Lower leg skin (tissue), 4 donors: ENCODE measurements at places on chromosomes 6 and 20. TPM values are rescaled to one million over a fixed set of nuclear protein-coding genes. Genes with fewer than 3 reads are reported as not detected.

GRCh38 chr6:97586344-97586743 lies 303.3 kb upstream of the MMS22L start:
- DNase-seq, result no peak

GRCh38 chr6:24838081-24838480 lies 39.4 kb upstream of the ARMH2 start:
- no peak for DNase-seq

DNA sequence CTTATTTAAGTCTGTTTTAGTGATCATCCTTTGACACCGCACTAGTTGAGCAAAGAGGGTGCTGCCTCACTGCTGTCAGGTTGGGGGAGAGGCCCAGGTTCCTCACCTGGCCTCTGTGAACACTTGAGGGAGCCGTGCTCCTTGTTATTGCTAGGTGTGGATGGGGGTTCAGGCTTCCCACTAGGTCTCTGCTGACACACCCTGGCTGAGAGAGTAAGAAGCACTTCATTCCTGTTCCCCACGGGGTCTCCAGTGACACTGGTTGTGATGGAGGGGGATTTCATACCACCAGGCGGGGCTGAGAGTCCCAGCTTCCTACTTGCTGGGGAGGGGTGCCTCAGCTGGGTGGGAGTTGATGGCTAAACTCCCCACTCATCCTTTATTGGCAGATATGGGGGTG lies 11.1 kb upstream of the NOTCH4 start:
- no peak for DNase-seq

GRCh38 chr20:50663095-50663821 lies 28.1 kb downstream of the RIPOR3 start:
- no peak for DNase-seq

GRCh38 chr6:148364056-148364824 lies 21.6 kb downstream of the SASH1 start:
- no peak for DNase-seq

DNA sequence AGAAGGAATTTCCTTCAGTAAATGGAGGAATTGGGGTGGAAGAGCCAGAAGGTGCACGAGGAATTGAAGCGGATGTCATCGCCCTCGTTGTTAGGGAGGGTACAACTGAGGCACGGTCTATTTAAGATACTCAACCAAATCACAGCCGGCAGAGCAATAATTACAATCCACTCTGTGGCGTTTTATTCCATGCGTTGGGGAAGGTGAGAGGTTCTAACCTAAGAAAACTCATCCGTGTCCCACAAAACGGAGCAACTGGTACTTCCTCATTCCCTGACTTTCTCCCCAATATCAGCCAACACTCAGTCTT lies 802 bp upstream of the RRBP1 start:
- DNase-seq, result no peak

DNA sequence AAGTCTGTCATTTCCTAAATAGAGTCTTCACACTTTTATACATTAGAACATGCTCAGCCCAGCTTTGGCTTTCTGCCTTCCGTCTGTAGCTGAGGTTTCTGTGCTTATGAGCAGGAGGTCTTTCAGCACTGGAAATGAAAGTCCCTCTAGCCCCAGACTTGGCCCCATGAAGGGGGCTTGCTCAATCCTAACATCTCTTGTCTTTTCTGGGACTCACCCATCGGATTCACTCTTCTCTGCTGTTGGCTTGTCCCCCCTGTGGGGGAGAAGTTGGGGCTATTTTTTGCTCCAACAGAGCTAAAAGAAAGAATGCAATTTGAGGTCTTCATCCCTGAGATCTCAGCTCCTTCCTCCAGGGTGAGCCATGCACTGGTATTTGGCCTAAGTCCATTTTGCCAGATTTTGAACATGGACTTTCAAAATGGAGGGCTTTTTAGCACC lies 177.7 kb downstream of the MRPL14 start:
- DNase-seq, result no peak

GRCh38 chr6:94645191-94645590 lies 932.1 kb upstream of the MANEA start:
- DNase-seq, result no peak

DNA sequence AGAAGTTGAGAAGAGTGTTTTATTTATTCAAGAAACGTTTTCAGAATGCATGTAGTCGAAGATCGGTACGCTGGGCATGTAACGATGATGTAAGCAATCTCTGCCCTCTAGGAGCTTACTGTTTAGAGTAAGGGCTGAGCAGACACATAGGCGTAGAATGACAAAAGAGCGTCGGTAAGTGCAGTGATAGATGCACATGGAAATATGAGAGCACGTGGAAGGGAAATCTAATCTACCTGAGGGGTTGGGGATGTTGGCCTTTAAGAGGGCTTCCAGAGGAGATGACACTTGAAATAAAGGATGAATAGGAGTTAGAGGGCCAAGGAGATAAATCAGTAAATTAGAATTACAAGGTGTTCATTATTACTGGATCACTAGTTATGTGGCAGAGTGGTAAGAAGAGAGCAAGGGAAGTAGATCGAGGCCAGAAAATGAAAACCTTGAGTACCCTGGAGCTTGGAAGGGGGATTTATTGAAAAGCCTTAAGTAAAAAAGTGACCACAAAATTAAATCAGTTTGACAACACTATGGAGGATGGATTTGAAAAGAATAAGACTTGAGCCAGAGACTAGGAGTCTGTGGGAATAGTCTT lies 782 bp downstream of the TRMT11 start:
- DNase-seq, result no peak

GRCh38 chr6:113271437-113271836 lies 585.7 kb upstream of the MARCKS start:
- DNase-seq, result no peak

- DNase-seq, result no peak
Observed at GRCh38 chr6:4291453-4292403, 156.4 kb upstream of the ECI2 start.

DNA sequence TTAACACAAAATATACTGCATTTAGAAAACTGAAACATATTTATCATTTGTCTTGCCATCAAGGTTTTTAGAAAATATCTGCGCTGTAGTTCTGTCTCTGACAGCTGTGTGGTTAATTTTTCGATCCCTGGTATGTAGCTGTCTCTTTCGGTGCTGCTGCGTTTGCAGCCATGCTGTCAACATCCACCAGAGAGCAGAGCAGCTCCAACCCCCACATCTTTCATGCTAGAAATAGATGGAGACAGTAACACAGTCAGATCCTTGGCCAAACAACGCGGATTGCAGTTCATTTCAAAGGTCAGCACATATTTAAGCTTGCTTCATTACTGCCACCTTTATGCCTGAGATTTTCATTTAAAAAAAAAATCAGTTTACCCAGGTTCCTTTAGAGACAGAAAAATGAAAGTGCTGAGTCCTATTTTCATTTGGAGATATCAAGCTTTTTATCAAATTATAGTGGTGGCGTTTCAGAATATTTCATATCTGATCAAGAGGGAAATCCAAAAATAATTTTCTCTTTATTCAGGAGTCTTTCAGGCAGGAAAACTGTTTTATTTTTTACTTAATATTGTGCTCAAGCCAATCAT lies 157.7 kb upstream of the MMS22L start:
- no peak for DNase-seq

DNA sequence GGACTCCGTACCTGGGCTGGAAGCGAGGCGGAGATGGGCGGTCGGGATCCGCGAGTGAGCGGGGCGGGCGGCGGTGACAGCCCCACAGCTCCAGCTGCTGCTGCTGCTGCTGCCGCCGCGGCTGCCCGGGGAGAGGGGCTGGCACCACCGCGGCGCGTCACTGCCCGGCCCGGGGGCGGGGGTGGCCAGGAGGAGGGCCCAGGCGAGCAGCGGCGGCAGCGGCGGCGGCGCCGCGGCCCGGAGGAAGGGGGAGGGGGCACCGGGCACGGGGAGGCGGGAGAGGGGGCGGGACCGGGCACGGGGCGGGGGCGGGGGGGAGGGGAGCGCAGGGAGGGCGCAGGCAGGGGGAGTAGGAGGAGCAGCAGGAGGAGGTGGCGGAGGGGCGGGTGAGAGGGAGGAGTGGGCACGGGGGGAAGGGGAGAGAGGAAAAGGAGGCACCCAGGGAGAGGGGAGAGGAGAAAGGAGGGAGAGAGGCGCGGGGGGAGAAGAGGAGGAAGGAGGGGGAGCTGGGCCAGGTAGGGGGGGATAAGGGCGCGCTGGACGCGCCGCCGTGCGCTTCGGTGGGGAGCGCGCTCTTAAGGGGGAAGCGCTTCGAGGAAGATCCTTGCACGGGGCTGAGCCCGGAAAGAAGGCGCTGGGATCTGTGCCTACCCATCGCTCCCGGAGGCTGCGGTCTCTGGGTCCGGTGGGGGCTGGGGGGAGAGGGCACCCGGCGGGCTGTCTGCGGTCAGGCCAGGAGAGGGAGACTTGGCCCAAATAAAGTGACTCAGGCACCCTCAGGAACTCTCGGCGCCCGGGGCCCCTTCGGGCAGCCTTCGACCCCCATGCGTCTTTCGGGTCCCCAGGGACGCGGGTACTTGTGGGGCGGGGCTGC lies 101.5 kb downstream of the NOL4L start:
- peak; percentile 91 for DNase-seq

DNA sequence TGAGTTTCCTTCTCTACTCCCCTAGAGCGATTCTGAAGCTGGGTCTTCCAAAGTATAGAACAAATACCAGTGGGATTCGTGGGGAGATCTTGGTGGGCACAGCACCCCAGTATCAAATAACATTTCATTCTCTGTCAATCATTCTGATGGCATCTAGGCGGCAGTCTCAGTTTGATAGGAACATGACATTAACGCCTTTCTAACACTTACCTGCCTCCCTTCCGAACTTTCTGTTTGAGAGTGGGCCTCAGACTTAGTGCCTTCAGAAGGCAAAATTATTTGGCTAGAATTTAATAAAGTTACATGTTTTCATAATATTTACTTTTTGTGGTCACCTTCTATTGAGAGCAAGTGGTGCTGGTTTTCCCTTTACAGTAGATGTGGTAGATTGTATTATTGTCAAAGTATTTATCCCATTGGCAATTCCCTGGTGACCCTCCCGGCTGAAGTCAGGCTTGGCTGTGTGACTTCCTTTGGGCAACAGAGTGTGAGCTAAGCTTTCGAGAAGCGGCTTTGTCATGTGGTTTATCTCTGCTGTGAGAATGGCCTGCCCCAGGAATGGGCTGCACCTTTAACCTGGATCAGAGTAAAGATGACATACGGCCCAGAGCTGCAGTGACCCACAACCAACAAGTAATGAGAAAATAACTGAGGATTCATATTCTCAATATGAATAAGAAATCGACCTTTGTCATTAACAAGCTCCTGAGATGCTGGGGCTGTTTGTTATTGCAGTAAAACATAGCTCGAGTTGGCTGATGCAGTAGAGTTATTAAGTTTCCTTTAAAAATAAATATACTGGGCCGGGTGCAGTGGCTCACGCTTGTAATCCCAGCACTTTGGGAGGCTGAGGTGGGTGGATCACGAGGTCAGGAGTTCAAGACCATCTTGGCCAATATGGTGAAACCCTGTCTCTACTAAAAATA lies 45.2 kb upstream of the PTPN1 start:
- DNase-seq, result no peak

- DNase-seq, result no peak
Observed at GRCh38 chr6:116877743-116878142, 701 bp downstream of the RFX6 start.

DNA sequence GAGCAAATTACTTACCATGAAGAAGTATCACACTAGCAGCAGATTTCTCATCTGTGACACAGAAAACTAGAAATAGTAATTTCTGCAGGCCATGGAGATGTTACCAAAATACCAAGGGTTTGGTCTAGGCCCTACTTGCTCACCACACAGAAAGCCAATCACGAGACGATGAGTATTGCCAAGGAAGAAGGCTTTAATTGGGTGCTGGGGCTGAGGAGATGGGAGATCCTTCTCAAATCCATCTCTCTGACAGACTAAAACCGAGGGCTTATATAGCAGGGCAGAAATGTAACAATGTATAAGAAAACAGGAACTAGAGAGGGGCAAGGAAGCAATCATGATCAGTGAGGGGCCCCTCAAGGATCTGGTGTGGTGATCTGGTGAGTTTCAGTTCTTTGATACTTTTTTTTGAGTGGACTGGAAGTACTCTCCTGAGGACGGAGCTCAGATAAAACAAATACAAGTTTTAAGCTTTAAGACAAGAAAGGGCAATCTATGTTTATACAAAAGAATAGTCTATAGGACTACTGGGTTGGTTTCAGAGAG lies 40.9 kb downstream of the RNF182 start:
- no peak for DNase-seq

GRCh38 chr20:37235065-37235464 lies 26.5 kb downstream of the GHRH start:
- peak; percentile 3 for DNase-seq

GRCh38 chr20:14331646-14332045 lies 5.8 kb downstream of the FLRT3 start:
- DNase-seq, result no peak

DNA sequence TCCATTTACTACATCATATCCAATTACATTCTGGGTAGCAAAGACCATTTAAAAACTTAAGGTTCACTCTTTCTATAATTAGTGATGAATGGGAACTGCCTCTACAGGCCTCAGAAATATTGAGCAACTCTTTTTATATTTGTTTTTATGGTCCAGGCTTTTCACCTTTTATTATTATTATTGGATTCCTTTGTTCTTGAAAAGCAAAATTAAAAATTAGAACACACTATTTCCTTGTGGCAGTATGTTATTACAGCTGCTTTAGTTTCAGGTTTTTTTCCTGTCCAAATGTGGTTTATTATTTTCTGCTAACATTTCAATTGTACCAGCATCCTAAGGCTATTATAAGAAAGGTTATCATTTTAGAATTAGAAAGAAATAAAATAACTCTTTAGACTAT lies 150.1 kb downstream of the FARS2 start:
- no peak for DNase-seq

DNA sequence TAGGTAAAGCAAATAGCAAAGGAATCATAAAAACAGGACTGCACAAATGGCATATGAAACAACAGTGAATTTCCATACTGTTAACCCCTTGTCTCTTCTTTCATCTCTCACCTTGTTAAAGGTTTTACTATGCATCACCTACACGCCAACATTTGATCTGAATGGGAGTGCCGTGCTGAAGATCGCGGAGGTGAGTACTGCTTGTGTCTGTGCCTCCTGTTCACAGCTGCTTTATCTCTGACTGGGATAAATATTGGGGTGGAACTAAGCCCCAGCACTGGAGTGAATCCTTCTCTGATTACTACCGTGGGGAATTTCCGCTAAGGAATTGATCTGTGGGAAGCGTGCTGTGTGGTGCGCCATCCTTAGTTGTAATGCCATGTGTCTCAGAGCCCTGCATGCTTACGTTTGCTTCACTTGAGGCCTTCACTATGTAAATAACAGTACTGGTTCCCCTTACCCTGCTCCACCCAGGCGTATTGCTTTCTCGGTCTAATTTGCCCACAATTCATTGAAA lies 11.4 kb upstream of the PBOV1 start:
- DNase-seq, result no peak

- DNase-seq, result peak; percentile 86
Observed at GRCh38 chr6:107458672-107459282, 587 bp downstream of the PDSS2 start.

- DNase-seq, result peak; percentile 69
Observed at GRCh38 chr6:34757687-34758274, 476 bp downstream of the SNRPC start.

GRCh38 chr6:156427345-156427744 lies 349.8 kb upstream of the ARID1B start:
- DNase-seq, result peak; percentile 70

TREML2 gene
- not detected for total RNA-seq

SYS1 gene
- 31.5 TPM for total RNA-seq

GLYATL3 gene
- not detected for total RNA-seq

SLPI gene
- total RNA-seq, result 361 TPM

DLK2 gene
- 46.1 TPM for total RNA-seq

DCDC2 gene
- total RNA-seq, result 0.10 TPM

ZNF311 gene
- 1.4 TPM for total RNA-seq

PDE10A gene
- 0.59 TPM for total RNA-seq

LY6G6F gene
- total RNA-seq, result not detected
